ENCODE measurements at places on chromosomes 16 and 17.

- DNase-seq: no peak
Measured at GRCh38 chr17:44310188-44310587, 1.8 kb downstream of the RUNDC3A start.

GRCh38 chr16:10242097-10242496 is 59.9 kb upstream of the GRIN2A start:
- DNase-seq: no peak

DNA sequence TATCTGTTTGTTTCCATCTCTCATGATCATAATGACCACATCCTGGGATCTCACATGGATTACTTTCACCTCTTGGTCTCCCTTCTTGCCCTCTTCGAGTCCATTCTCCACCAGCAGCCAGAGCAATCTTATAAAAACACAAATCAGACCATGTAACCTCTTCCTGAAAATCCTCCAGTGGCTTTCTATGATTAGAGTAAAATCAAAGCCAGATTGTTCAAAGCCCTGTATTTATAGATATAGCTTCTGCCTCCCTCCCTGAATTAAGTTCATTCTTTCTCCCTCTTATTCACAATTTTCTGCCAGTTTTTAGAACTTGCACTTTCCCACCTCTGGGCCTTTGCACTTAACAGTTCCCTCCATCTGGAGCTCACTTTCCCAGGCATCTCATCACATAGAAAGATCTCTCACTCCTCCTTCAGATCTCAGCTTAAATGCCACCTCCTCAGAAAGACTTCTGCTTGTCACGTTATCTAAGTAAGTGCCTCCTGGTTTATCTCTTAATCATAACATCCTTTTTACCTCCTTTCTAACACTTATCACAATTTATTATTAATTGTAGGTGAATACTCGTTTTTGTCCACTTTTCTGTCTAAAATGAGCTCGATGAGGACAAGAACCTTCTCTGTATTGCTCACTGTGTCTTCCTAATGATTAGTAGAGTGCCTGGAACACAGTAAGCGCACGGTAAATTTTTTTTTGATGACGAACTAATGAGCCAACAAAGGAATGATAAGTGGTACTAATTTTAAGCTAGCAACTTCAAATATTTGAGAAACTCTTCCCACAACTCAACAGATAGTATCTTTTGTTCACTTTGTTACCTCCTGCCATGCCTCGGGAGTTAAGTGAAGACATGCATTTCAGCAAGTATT is 80.5 kb downstream of the CYB561 start:
- no peak for DNase-seq

- no peak for DNase-seq
Measured at GRCh38 chr17:80743181-80743771, 198.6 kb downstream of the RPTOR start.
